ENCODE measurements at places on chromosomes 1 and 21.

DNA sequence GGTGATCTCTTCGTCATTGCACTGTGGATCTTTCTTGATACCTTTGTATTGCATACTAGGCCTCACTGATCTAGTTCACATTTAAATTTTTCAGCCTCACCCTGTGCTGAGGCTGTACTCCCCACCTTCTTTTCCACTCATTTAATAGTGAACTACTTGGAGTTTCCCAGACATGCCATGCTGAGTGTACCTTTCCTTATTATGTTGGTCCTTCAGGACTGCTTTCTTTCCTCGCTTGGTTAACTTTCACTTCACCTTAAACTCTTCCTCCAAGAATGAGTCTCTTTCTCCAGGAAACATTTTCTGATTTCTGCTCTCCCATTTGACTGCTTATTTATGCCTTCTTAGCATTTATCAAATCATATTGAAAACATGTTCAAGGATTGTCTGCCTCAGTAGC, 20.8 kb downstream of the RNF2 start:
- no peak for DNase-seq

DNA sequence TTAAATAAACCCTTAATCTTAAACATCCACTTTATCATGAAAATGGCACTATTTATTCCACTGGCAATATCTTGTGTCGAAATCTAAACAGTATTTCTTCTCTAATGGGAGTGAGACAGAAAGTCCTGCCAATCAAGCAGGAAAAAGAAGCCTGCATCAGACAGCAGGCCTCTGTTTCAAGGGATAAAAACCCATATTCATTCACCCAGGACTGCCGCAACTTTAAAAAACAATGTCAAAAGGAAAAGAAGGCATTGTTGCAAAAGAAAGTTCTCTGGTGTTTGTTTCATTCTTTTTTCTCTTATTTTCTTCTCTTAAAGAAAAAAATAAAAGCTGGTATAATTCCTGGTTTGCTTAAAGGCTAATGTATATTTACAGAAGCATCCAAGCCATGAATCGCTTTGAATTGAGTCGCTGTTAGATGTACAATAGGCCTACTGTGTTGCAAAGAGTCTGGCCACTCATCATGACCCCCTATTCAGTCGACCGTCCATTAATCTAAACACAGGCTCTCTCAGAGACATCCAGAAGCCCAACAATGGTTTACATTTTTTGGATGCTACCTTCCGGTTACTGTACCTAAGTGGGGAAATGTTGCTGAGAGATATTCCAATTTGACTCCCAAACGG, 48.7 kb upstream of the ZC3H11B start:
- DNase-seq: no peak

GRCh38 chr1:66172272-66172671, 361.7 kb upstream of the SGIP1 start:
- no peak for DNase-seq

DNA sequence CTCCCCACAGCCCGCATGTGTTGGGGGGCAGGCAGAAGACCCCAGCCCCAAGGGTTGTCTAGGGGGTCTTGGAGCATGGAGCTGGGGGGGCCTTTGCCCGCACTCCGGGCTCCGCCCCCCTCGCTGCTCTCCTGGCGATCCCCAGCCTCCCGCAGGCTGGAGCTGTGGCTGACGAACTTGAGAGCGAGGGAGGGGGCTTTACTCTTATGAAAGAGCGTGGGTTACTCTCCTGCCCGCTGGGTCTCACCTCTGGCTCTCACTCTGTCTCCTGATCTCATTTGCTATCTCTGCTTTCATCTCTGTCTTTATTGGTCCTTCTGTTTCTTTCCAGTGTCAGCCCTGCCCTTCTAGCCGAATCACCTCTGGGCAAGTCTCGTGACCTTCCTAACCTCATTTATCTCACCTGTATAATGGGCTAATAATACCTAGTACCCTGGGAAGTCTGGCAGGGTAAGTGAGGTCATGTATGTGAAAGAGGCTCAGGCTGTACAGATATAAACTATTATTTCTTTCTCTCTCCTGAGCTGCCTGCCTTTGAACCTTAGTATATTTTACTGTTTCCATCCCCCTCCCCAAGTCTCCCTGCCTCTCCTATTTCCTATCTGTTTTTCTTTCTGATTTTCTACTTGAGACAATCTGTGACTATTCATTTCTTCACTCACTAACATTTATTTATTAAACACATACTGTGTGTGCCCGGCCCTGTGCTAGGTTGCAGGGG, 731 bp downstream of the EFNA4 start:
- no peak for DNase-seq

DNA sequence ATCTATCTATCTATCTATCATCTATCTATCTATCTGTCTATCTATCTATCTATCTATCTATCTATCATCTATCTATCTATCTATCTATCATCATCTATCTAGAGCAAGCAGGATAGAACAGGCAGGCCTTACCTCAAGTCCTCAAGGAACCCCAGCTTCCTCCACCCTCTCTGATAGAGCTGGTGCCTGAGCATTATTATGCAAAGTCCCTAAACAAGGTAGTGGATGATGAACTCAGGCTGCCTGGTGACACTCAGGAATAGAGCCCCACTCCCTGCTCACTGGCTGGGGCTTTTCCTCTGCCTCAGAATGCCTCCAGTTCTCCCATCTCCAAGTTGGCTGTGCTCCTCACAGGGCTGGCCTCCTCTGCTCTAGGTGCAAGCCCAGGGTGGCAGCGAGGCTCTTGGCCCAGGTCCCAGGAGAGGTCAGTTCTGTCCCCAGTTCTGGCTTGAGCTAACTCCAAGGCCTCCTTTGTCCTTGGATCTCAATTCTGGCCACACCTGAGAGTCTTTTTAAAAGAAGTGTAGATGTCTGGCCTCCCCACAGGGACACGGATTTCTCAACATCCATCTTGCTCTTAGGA, 60.2 kb downstream of the PCP4 start:
- no peak for DNase-seq

DNA sequence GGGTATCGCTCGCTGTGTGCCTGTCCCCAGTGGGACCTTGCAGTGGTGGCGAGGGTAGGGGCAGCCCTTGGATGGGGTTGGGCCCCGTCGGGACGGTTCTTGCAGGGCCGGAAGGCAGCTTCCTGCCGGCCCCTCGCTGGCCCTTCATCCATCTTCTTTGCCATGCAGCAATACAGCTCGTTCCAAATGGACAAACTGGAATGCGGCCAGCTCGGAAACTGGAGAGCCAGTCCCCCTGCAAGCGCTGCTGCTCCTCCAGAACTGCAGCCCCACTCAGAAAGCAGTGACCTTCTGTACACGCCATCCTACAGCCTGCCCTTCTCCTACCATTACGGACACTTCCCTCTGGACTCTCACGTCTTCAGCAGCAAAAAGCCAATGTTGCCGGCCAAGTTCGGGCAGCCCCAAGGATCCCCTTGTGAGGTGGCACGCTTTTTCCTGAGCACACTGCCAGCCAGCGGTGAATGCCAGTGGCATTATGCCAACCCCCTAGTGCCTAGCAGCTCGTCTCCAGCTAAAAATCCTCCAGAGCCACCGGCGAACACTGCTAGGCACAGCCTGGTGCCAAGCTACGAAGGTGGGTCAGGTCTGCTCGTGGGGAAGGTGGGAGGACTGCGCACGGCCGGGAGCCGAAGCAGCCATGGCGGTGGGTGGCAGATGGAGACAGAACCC, 45.8 kb downstream of the SIM2 start:
- DNase-seq: no peak

DNA sequence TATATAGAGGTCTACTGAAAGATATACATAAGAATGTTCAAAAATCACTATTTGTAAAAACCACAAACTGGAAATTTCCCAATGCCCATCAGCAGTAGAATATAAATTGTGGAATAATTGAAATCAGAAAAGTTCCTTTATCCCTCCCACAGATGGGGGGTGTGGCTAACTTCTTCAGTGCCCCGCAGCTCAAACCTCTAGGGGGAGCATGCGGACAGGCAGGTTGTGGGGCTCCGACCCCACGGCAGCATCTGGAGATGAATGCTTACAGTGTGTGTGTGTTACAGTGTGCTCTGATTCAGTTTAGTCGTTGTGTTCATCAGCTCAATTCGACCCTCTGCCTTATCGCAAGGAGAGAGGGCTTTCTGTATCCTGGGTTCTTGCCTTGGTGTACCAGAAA, 262.1 kb upstream of the LRRC7 start:
- no peak for DNase-seq

DNA sequence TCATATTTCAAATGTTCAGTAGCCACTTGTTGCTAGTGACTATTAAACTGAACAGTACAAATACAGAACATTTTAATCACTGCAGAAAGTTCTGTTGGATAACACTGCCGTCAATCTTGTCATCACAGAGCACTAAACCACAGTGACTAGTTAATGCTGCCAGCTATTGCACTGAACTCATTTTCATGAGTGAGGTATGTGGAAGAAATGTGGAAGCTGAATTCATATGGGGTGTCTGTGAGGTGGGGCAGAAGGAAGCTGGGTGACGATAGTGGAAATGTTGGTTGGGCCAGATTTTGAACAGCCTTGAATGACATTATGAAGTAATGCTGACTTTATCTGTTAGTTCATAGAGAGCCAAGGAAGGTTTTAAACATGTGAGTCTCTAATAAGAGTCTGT, 49.6 kb downstream of the OSBPL9 start:
- DNase-seq: no peak

DNA sequence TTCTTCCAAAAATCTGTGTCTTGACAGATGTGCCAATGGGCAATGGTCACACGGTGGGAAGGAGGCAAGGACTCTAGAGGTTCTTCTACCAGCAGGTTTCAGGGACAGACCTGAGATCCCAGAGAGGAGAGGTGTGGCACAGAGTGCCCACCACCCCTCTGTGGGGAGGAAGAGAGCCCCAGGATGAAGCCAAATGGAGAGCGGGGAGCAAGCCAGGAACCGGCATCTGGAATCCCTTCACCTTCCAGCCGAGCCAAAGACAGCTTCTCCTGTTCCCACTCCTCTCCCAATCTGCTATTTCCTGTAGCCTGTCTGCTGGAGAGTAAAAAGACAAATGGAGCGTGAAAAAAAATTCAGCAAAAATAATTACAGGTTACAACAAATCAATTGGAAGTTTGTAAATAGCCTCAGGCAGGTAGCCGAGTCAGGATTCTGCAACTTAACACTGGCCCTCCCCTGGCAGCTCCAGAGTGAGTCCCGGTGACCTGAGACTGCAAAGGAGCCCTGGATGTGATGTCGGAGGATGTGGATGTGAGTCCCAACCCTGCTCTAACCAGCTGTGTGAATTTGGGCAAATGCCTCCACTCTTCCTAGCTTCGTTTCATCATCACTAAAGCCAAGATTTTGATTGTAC, 45.4 kb upstream of the LRRN2 start:
- DNase-seq: no peak

GRCh38 chr1:16921391-16922185, at the start of gene CROCC:
TSS of gene CROCC (plus strand) at chr1:16921931. CDS start at chr1:16922019, 88 bp downstream.
- DNase-seq: no peak

DNA sequence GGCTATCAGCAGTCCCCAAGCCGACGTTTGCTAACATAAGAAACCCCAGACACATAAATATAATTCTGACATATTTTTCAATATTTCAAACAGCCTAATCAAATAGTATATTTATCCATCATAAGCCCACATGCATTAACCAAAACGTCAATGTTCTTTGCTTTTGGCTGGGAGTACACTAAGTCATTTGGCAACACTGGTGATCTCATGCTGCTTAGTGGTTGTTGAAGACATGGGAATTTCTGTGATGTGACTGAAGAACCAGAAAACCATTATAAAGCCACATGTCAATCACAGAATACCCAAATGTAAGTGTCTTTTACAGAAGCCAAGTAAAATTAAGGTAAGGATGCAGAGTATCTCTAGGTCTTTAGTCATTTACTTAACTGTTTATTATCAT, 57.6 kb downstream of the PLPPR5 start:
- DNase-seq: no peak

GRCh38 chr1:46070164-46070814, 62.1 kb downstream of the PIK3R3 start:
- no peak for DNase-seq

DNA sequence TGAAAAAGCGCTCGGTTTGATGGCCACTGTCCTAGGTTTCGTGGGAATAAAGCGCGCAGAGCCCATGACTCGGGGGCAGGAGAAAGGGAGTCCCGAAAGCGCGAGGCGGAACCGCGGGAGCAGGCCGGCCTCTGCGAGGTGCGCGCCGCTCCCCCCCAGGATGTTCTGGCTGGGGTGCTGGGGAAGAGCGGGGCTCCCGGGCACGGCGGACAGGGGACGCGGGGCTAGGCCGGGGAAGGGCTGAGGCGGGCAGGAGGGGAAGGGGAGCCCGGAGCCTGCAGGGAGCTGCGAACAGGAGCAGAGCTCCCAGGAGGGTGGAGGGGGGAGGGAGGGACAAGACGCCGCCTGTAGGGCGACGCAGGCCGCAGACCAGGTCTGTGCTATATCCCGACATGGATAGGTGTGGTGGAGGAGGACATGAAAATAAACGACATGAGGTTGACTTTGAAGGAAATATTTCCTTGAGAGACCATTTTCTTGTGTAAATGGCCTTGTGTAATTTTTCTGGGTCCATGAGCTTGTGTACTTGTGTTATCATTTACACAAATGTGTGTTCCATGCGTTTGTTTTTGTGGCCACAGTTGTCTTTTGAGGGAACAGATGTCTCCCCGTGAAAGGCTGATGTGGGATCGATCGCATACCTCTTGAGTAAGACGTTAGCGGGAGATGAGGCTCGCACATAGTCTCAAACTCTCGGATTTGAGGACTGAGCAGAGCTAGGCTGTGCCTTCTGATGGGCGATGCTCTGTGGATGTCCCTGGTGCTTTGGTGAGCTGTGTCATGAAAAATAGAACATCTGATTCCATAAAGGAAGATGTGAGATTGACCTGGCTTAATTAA, 1.3 kb downstream of the PCNT start:
- DNase-seq: no peak

GRCh38 chr1:221097479-221098281, 218.4 kb downstream of the HLX start:
- no peak for DNase-seq

DNA sequence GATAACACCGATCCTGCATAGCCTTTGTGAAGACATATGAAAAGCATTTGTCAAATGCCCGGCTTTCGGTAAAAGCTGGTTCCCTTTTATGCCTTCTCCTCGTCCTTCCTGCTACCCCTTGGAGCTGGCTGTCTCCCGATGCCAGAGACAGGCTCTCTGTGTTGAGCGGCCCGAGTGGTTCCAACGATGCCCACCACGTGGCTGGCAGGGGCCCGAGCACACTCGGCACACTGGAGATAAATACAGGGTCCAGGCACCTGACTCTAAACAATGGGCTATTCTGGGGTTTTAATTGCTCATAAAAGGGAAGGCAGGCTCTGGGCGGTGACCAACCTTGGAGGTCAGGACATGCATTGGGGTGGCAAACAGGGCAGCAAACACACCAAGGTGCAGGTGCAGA, 207.1 kb downstream of the HIVEP3 start:
- no peak for DNase-seq

- no peak for DNase-seq
These were observed 5.5 kb downstream of the AMPD2 start for GRCh38 chr1:109625176-109625575.

- DNase-seq: no peak
These were observed 63.1 kb downstream of the PLPPR4 start for GRCh38 chr1:99327357-99327756.

- no peak for DNase-seq
These were observed 2018.4 kb downstream of the NCAM2 start for GRCh38 chr21:23016617-23017016.
